Daoy (cell line): ENCODE measurements at places on chromosomes 16 and 17. TPM values are rescaled to one million over a fixed set of nuclear protein-coding genes. Genes with fewer than 3 reads are reported as not detected.

DNA sequence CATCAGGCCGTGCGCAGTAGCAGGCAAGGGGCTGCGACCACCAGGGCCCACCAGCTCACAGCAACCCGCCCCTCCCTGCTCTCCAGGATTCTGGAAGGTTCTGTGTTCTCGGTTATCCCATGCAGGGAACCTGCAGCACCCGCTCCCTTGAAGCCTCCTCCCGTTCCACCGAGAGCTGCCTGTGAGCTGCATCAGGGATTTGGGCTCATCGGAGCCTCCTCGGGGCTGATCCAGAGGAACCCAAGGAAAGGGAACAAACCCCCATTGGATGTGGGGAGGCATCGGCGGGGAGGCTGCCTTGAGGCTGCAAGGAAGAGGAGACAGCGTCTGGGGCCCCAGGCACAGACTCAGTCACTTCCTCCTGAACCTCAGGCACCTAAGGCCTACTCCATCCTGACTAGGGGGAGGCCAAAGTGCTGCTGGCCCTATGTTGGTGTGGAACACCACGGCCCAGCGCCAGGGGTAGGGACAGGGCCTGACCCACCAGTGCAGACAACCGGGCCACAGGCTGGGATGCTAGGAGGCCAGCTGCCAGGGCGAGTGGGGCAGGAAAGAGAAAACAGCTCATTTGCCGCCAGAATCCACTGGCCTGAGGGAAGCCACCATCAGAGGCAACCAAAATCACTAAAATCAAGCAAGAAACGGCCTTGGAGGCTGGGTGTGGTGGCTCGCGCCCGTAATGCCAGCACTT lies 14.4 kb upstream of the LGALS3BP start:
- no peak for DNase-seq

HCRT gene
- not detected in 2 replicates for total RNA-seq

- no peak for DNase-seq
Measured at GRCh38 chr16:2953706-2954627, 10.1 kb upstream of the KREMEN2 start.

- DNase-seq: no peak
Measured at GRCh38 chr16:89099905-89100304, 6.3 kb downstream of the ACSF3 start.

DNA sequence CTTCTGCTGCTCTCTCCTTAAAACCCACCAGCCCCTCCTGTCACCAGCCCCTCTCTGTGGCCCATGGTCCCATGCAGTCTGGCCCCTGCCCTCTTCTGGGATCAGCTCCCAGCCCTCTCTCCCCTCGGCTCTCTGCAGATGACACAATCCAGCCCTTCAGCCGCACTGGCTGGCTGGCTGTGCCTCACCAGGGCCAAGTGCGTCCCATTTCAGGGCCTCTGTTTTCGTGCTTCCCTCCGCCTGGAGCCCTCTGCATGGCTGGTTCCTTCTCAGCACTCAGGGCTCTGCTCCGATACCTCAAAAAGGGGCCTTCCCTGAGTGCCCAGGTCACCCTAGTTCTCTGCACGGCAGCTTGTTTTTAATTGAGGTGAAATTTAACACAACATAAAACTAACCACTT lies 124.3 kb downstream of the SOCS1 start:
- no peak for DNase-seq

- DNase-seq: no peak
Measured at GRCh38 chr16:2955438-2955778, 8.7 kb upstream of the KREMEN2 start.

GRCh38 chr17:68034452-68034776 lies 1.1 kb upstream of the KPNA2 start:
- no peak for DNase-seq

TBC1D3H gene
- total RNA-seq: not detected in 2 replicates

UTS2R gene
- total RNA-seq: not detected in 2 replicates

DNA sequence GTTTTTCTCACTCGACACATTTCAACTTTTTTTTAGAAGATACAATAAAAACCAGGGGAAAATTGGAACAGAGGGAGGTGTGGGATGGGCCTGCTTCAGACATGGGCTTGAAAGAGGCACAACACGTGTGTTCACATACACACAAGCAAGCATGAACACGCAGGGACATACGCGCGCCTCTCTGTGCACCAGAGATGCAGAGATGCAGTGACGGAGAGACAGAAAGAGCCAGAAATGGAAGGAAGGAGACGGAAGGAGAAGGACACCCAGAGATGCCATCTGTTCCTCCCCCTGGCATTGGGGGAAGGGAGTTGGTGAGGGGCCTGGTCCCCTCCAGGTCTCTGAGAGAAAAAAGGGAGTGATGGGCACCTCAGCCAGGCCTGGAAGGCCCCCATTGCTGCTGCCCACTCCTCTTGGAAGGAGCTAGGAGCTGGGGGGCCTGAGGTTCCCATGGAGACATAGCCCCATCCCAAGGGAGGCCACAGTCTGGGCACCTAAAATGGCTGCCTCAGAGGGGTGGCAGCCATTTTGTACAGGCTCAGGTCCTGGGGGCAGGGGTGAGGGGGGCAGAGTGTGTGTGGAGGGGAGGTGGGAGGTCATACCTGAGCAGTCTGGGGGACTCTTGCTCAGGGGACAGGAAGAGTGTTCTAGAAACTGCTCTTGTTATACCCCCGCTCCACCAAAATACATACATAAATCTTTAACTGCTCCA lies 3.8 kb upstream of the NEUROD2 start:
- DNase-seq: no peak

COL1A1 gene
- total RNA-seq: 288 and 336 TPM in 2 replicates

AANAT gene
- not detected in 2 replicates for total RNA-seq

ASPA gene
- not detected in 2 replicates for total RNA-seq

DNA sequence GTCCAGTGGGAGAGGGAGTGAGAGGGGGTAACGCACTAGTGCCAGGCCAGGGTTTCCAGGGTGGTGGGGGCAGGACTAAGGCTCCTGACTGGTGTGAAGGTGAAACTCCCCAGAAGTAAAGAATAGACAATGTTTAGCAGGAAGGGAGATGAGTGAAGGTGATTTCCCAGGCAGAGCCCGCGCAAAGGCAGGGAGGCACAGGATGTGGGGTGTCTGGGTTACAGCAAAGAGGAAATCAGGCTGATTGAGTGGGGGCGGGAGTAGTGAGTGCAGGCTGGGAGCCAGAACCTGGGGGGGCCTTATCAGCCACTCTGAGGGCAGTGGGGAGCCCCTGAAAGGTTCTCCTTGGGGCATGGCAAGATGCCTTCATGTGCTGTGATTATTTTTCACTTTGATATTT lies 167.5 kb downstream of the UTP18 start:
- no peak for DNase-seq

DNA sequence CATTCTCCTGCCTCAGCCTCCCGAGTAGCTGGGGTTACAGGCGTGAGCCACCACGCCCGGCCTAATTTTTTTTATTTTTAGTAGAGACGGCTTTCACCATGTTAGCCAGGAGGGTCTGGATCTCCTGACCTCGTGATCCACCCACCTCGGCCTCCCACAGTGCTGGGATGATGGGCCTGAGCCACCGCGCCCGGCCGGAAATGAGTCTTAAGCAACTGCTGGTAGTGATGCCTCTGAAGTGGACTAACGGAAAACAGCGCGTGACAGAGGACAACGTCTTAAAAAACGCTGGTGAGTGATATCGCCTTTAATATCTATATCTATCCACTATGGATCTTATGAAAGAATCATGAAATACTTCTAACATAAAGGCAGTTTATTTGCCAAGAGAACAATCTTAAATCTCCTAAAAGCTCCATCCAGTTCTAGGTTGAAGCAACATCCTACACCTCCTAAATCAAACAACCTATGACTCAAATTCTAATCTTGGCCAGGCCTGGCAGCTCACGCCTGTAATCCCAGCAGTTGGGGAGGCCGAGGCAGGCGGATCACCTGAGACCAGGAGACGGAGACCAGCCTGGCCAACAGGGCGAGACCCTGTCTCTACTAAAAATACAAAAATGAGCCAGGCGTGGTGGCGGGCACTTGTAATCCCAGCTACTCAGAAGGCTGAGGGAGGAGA lies 69.8 kb downstream of the NXN start:
- peak; percentile 85 for DNase-seq

GRCh38 chr17:80826955-80827645 lies 164.5 kb upstream of the CHMP6 start:
- peak; percentile 97 for DNase-seq

FBXW10B gene
- 4.2 and 4.9 TPM in 2 replicates for total RNA-seq

DNA sequence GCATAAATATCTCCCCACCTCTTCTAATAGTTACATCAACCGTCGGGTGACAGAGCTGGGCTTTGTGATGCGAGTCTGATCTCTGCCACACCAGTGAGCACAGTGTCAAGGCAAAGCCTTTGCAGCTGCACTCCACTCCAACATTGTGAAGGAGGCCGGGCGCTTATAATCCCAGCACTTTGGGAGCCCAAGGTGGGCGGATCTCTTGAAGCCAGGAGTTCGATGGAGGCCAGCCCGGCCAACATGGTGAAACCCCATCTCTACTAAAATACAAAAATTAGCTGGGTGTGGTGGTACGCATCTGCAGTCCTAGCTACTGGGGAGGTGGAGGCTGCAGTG lies 18.9 kb downstream of the CYB5D2 start:
- no peak for DNase-seq

MAPT gene
- total RNA-seq: 0.06 and 0.36 TPM in 2 replicates

GRCh38 chr17:74493331-74493833 lies 26.9 kb downstream of the CD300A start:
- peak; percentile 73 for DNase-seq

- DNase-seq: peak; percentile 25
Measured at GRCh38 chr16:14405611-14406537, 224.2 kb downstream of the PARN start.

DNA sequence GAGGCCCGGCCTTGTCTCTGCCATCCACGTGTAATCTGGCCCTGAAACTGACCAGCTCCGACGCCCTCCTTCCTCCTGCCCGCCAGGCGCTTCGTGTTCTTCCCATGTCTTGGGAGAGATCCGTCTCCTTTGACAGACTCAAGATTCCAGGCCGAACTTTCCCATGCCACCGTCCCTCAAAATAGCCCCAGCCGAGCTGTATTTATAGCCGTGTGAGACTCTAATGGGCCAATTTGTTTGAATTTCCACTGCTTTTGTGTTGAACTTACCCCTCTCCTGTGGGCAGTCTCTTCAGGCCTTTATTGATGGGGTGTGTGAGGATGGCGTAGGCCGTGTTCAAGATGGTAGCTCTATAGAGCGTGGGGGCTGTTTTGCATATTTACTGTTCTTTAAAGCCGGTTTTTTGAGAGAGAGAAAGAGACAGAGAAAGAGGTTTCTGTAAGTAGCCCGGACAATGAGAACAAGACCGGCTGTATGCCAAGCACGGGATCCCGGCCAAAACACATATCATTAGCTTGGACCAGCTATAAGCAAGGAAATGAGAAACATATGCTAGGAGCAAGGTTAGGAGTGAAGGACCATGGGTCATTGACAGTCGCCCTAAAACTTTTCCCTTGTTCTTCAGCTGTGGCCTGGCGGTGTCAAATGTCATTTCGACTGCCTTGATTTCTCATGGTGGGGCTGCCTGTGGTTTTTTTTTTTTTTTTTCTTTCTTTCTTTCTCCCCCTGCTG lies 124.5 kb upstream of the ZFHX3 start:
- peak; percentile 85 for DNase-seq

GRCh38 chr17:81340607-81341515 lies 45.8 kb upstream of the SLC38A10 start:
- DNase-seq: no peak

DNA sequence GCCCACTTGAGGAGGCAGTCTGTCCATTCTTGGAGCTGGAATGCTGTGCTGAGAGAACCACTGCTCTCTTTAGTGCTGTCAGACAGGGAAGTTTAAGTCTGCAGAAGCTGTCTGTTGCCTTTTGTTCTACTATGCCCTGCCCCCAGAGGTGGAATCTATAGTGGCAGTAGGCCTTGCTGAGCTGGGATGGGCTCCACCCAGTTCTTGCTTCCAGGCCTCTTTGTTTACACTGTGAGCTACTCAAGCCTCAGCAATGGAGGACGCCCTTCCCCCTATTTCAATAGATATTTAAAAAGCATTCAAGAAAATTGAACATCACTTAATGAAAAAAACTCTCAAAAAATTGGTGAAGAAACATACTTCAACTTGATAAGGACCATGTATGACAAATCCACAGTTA lies 313.5 kb downstream of the PHKB start:
- DNase-seq: peak; percentile 19

GRCh38 chr16:795580-796229 lies 4.8 kb downstream of the GNG13 start:
- DNase-seq: peak; percentile 74

DNA sequence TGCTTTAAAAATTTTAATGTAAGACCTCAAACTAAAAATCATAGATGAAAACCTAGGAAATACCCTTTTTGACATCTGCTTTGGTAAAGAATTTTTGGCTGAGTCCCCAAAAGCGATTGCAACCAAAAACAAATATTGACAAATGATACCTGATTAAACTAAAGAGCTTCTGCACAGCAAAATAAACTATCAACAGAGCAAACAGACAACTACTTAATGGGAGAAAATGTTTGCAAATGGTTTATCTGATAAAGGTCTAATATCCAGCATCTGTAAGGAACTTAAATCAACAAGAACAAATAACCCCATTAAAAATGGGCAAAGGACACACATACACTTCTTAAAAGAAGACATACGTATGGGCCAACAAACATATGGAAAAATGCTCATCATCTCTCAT lies 242.5 kb downstream of the BCAS3 start:
- DNase-seq: no peak

DNA sequence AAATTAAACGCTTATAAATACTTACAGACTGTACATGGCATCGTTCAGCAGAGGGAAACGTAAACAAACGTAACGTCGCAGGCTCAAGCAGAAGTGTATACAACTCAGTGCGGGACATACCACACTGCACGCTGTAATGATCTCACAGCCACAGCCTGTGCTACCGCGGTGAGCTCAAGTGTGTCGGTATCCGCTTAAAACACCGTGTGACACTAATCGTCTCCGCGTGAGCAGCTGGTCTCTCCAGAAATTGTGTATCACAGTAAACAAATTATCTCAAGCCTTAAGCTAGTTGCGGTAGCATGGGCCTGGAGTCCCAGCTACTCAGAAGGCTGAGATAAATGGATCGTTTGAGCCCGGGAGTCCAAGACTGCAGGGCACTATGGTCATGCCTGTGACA lies 115.3 kb downstream of the ANKRD11 start:
- no peak for DNase-seq
